ENCODE measurements at places on chromosomes 5 and 9. TPM values are rescaled to one million over a fixed set of nuclear protein-coding genes. Genes with fewer than 3 reads are reported as not detected.

DNA sequence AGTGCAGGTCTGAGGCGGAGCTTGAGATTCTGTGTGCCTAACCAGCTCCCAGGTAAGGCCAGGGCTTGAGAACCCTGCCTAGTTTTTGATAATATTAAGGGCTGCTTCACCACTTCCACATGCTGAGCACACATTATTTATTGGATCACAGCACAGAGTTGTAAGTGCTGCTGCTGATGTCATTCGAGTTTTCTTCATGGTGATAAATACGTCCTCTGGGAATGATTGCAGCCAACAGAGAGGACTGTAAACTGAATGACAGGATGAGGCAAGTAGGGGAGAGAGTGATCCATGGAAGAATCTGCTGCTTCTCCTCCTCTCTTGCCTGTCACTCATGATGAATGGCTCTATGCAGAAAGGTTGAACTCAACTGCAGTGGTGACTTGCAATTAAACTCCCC, 77.9 kb upstream of the VPS13A start:
- H3K4me3 ChIP-seq: no peak overlapping the region
- DNase-seq: no peak
- H3K27me3 ChIP-seq: no peaks in the 10 kb centered on the region
- no peaks in the 10 kb centered on the region for H3K36me3 ChIP-seq
- H3K4me1 ChIP-seq: no peaks in the 10 kb centered on the region
- H3K27ac ChIP-seq: no peak overlapping the region

DNA sequence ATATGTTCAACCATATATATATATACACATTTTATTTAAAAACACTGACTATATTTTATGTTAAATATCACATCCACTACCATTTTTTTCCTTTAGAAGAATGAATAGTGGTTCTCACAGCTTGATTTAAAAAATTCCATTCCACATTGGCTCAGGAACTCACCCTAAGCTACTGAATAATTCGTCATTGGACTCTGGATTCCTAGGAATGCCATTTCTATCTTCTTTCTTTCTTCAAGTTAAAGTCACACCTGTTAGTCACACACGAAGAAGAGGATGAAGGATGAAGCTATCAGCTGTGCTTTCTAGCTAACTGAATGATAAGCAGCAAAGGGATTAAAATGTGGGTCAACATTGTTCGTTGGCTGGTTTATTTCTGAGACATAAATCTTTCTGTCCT, 7.9 kb downstream of the ELOVL7 start:
- H3K4me3 ChIP-seq: no peak overlapping the region
- H3K27ac ChIP-seq: no peak overlapping the region
- no peaks in the 10 kb centered on the region for H3K27me3 ChIP-seq
- no peaks in the 10 kb centered on the region for H3K4me1 ChIP-seq
- no peaks in the 10 kb centered on the region for H3K36me3 ChIP-seq
- no peak for DNase-seq

DNA sequence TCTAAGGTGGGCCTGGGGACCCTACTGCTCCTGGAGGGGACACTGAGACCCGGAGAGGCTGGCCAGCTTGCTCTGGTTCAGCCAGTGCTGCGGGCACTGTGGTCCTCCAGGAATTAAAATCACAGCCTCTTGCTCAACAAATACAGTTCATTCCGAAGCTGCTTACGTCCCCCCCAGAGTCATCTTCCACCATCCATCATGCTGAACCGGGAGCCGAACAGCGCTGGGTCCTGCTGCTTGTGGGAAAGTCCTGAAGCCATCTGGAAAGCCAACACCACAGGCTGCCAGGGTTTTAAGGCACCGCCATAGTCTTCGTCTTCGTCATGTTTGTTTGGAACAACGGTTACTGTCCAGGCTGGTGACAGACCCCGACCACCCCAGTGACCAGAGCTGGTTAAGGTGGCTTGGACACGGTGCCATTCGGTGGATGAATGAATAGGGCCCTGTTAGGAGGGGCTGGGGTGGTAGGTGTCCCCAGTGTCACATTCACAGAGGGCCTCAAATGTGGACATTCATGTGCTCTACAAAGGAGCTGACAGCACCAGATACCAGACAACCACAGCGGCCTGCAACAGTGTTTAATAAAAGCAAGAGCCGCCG, 81.6 kb upstream of the PHYKPL start:
- H3K4me3 ChIP-seq: no peak overlapping the region
- H3K27ac ChIP-seq: no peak overlapping the region
- no peaks in the 10 kb centered on the region for H3K4me1 ChIP-seq
- no peak for DNase-seq

The C9orf153 gene
- total RNA-seq: 0.66 TPM

- H3K4me1 ChIP-seq: no peaks in the 10 kb centered on the region
- H3K27me3 ChIP-seq: no peaks in the 10 kb centered on the region
These were observed 31.2 kb downstream of the MED10 start for GRCh38 chr5:6347165-6347564.

DNA sequence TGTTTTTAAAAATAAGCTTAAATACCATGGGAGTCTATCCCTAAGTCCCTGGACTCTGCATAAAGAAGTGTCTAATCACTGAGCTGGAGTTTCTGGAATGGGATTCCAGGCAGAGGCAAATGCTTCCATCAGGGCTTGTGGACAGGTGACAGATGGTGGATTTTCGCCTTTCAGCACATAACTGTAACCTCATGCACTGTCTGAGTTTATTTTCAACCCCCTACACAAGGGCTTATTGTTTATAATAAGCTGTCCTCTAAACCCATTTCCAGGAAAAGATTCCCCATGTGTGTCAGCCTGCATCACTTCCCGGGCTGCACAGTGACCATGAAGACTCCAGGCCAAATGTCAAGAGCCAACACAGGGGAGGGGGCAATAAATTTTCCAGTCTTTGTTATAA, 264.0 kb downstream of the PIK3R1 start:
- peak overlapping the region; percentile 43 for H3K27ac ChIP-seq
- no peaks in the 10 kb centered on the region for H3K27me3 ChIP-seq
- DNase-seq: no peak
- no peak overlapping the region for H3K4me3 ChIP-seq
- no peaks in the 10 kb centered on the region for H3K36me3 ChIP-seq

The GLRA1 gene
- total RNA-seq: not detected

The ATP10B gene
- total RNA-seq: under 0.01 TPM

The TRIM32 gene
- 18.7 TPM for total RNA-seq

- no peak overlapping the region for H3K27ac ChIP-seq
- H3K4me3 ChIP-seq: no peak overlapping the region
- peaks cover 7% of the 10 kb centered on the region for H3K27me3 ChIP-seq
- no peaks in the 10 kb centered on the region for H3K36me3 ChIP-seq
- DNase-seq: no peak
These were observed 7.2 kb downstream of the SPATA31E1 start for GRCh38 chr9:87889882-87890252.

DNA sequence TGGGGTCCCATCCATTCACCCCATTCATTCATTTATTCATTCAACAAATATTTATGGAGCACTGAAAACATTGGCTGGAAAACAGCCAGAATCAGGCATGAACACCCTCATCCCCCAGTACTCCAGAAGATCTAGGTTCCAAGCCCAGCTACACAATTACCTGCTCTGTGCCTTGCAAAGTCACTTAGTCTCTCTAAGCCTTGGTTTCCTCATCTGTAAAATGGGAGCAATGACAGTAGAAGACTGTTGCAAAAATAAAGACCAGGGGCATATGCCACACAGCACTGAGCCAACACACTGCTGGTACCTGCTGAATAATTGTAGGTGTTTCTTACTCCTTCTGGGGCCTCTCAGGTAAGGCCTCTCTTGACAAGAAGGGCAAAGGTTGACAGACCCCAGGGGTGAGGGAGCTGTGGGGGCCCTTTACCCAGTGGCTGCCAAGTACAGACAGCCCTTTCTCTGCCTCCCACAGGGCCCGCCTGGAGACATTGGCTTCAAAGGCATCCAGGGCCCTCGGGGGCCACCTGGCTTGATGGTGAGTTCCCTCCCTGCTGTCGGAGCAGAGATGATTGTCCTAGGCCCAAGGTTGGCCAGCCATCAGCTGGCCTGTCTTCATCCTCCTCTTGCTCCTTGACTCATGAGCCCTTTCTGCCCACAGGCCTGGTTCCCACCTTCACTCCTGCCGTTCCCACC, 22.6 kb upstream of the ORM1 start:
- no peak overlapping the region for H3K4me3 ChIP-seq
- H3K27ac ChIP-seq: no peak overlapping the region
- no peaks in the 10 kb centered on the region for H3K27me3 ChIP-seq
- H3K4me1 ChIP-seq: no peaks in the 10 kb centered on the region

The TAF11L5 gene
- total RNA-seq: not detected

DNA sequence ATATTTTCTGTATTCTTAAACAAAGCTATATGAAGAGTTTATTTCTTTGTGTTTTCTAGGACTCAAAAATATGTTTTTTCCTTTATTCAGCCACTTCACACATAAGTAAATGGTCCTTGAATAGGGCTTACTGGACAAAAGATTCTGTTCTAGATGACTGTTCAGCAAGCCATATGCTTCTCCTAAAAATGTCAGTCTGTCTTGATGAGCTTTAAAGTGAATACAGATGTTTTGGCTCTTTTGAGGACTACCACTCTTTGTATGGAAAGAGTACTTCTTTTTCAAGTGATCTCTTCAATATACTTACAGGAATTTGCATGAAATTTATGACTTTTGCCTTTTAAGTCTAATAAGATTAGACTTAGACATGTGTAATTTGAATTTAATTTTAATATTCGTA, 8.4 kb downstream of the NDUFS4 start:
- H3K27me3 ChIP-seq: no peaks in the 10 kb centered on the region
- DNase-seq: no peak
- no peaks in the 10 kb centered on the region for H3K4me1 ChIP-seq
- H3K4me3 ChIP-seq: no peak overlapping the region

The LHX6 gene
- 1.8 TPM for total RNA-seq

The ZFP2 gene
- total RNA-seq: 2.1 TPM

- no peak overlapping the region for H3K27ac ChIP-seq
- DNase-seq: no peak
- no peaks in the 10 kb centered on the region for H3K4me1 ChIP-seq
- no peak overlapping the region for H3K4me3 ChIP-seq
These were observed 2.3 kb upstream of the SLC46A2 start for GRCh38 chr9:112892981-112893380.

- DNase-seq: no peak
- H3K27ac ChIP-seq: no peak overlapping the region
- no peaks in the 10 kb centered on the region for H3K27me3 ChIP-seq
- no peaks in the 10 kb centered on the region for H3K4me1 ChIP-seq
- H3K36me3 ChIP-seq: no peaks in the 10 kb centered on the region
These were observed 395.4 kb upstream of the WWC1 start for GRCh38 chr5:167895899-167896659.

The ATP6V0E1 gene
- total RNA-seq: 219 TPM

The DNM1 gene
- total RNA-seq: 11.3 TPM

DNA sequence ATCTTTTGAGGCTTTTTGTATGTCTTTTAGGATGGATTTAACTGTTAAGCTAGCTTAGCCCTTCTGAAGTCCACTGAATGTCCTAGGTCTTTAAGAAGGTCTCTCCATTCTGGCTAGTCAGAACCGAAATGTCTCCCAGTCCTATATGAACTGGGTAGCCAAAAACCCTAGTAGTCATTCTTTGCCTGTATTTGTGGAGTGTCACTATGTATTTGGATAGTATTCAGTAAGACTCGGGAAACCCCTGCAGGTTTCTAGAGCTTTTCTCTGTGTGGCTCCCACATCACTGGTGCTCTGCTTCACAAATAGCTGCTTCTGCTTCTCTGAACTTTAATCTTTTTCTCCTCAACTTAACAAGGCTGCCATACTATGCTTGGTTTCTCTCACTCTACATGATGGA, 68.0 kb downstream of the RIC1 start:
- H3K4me3 ChIP-seq: no peak overlapping the region
- DNase-seq: no peak
- H3K27ac ChIP-seq: no peak overlapping the region
- H3K36me3 ChIP-seq: no peaks in the 10 kb centered on the region

DNA sequence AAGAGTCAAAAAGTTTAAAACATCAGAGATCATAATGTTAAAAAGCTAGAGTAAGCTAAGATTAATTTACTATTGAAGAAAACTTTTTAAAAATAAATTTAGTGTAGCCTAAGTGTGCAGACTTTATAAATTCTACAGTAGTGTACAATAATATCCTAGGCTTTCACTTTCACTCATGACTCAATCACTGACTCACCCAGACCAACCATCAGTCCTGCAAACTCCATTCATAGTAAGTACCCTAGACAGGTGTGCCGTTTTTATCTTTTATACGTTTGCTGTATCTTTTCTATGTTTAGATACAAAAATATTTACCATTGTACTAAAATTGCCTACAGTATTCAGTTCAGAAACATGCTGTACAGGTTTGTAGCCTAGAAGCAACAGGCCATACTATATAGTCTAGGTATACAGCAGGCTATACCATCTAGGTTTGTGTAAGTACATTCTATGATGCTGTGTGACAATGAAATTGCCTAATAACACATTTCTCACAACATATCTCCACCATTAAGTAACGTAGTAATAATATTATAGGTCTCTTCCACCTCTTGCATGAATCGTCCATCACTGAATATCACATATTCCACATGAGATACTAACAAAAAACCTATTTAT, 59.2 kb downstream of the MEGF9 start:
- no peak overlapping the region for H3K27ac ChIP-seq
- no peaks in the 10 kb centered on the region for H3K36me3 ChIP-seq
- H3K4me1 ChIP-seq: no peaks in the 10 kb centered on the region
- DNase-seq: no peak

DNA sequence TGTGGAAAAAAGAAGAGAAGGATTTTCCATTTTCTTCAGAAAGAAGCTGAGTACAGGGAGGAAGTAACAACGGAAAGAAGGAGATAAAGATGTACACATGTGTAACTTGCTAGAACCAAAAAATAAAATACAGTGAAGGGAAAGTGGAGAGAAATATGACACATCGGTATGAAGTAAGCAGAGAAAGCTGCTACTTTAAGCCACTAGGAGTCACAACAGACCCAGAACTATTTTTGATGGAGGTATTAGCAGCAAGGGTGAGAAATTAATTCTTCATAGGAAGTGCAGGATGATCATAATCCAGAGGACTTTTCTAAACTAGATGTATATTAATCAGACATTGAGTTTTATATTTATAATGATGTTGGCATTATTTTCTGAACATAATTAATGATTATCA, 88.5 kb downstream of the FAM174A start:
- H3K27ac ChIP-seq: no peak overlapping the region
- no peaks in the 10 kb centered on the region for H3K27me3 ChIP-seq
- H3K4me1 ChIP-seq: no peaks in the 10 kb centered on the region
- DNase-seq: no peak
- H3K4me3 ChIP-seq: no peak overlapping the region

- peaks cover 19% of the 10 kb centered on the region for H3K4me1 ChIP-seq
- DNase-seq: no peak
- no peak overlapping the region for H3K4me3 ChIP-seq
- H3K36me3 ChIP-seq: no peaks in the 10 kb centered on the region
- no peak overlapping the region for H3K27ac ChIP-seq
These were observed 8.6 kb downstream of the TGFBR1 start for GRCh38 chr9:99113414-99114048.
